Activated CD4-positive, alpha-beta memory T cell treated with anti-CD3 and anti-CD28 coated beads, Interleukin-2, amount 10 ng/mL, durations not matched to agents 7 days and 5 days (primary cell): ENCODE measurements at places on chromosomes 5 and 9.

- DNase-seq, result no peak
Measured at GRCh38 chr9:33162721-33163311, 4.3 kb downstream of the B4GALT1 start.

GRCh38 chr5:39772307-39772706 lies 347.5 kb upstream of the DAB2 start:
- DNase-seq, result no peak

DNA sequence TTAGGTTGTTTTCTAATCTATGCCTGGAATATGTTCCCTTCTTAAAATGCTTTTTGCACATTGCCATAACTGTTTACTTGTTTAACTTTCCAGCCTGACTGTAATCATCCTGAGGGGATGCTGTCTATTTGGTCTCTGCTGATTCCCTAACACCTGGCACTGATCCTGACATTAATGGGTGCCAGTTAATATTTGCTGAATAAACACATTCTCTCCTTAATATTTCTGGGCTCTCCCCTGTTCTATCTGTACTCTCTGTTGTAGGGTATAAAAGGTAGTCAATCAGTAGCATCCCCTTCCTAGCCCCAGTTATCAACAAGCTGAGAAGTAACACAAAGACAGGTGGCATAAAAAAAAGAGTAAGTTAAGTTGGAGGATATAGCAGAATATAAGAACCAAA lies 21.3 kb upstream of the SLC31A2 start:
- no peak for DNase-seq

DNA sequence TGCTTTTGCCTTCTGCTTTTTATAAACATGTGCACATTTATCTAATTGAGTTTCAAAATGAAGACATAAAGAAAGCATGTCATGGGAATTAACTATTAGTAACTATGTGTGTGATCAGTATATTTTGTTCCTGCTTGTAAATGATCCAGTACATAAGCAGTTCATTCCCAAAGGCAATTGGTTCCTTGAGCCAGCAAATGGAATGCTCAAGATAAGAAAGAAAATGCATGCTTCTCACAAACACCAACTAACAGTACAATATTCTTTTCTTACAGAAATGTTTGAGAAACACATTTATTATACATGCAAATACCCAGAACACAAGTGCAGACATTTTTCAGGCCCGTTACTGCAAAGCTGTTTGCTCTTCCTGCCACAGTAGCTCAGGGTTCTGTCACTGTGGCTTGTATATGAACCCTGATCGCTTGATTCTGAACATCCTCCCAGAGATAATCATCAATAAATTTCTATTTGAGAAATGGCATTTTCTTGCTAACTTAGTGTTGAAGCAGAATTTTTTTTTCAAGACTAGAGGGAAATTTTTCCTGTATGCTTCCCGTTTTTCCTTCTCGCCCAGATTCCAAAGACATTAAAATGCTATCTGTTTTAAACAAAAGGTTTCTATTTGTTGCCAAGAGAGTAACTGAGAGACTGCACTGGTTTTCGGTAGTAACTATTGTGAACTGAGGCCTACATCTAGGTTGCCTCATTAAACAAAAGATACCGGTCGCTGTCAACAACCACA lies 1.9 kb downstream of the GNAQ start:
- peak; percentile 40 for DNase-seq

- DNase-seq, result no peak
Measured at GRCh38 chr5:166594567-166594966, 1696.9 kb upstream of the WWC1 start.

DNA sequence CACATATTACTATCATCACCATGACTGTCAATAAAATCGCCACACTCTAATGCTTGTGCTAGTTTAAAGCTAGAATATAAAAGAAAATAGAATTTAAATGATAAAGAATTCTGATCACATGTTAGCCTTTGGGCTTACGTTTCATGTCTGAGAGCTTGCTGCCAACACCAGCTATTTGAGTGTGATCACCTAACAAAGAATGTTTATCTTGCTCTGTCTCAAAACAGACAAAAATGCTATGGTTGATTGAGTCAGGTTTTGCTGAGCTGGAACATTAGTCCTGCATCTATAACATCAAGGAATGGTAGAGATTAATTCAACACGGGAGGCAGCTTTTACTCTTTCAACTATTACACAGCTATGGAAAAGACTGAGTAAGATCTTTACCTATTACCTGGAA lies 50.7 kb downstream of the MSX2 start:
- no peak for DNase-seq

DNA sequence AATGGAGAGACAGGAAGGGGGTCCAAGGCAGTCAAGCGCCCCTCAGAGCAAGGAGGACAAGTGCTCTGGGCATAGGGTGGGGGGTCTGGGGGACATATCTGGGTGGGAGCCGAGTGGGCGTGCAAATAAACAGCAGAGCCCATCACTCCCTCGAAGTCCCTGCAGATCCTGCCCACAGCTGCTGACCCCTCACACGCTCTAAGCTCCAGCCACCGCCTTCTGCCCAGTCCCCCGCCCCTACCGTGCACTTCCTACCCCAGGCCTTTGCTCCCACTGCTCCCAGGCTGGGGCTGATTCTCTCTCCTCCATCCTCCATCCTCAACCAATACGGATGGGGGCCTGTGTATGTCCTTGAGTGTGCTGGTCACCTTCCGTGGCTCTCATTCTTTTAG lies 16.9 kb upstream of the ALDH1B1 start:
- DNase-seq, result no peak
